ENCODE measurements at places on chromosomes 12 and 14. TPM values are rescaled to one million over a fixed set of nuclear protein-coding genes. Genes with fewer than 3 reads are reported as not detected.

Gene RNASE4
- total RNA-seq: 0.37 TPM

DNA sequence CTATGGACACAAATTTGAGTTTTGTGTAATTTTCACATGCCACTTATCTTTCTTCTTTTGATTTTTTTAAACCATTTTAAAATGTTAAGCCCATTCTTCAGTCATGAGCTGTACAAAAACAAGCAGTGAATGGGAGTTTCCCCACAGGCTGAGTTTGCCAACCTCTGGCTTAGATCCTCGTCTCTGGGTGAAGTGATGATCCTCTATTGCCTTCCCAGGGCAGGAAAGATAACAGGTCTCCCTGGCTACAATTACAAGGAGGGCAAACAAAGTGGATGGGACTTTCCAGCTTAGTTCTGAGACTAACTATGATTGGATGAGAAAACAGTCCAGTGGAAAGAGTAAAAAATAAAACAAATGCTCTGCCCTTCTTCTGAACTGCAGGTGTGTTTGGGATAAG is 203.7 kb downstream of the SPTSSA start:
- no peak overlapping the region for H3K27ac ChIP-seq
- no peaks in the 10 kb centered on the region for H3K36me3 ChIP-seq
- H3K4me3 ChIP-seq: no peak overlapping the region
- H3K27me3 ChIP-seq: peaks cover 8% of the 10 kb centered on the region
- no peak for DNase-seq

GRCh38 chr12:59041241-59042121 is 121.2 kb upstream of the LRIG3 start:
- no peak overlapping the region for H3K4me3 ChIP-seq
- H3K4me1 ChIP-seq: no peaks in the 10 kb centered on the region
- DNase-seq: no peak

DNA sequence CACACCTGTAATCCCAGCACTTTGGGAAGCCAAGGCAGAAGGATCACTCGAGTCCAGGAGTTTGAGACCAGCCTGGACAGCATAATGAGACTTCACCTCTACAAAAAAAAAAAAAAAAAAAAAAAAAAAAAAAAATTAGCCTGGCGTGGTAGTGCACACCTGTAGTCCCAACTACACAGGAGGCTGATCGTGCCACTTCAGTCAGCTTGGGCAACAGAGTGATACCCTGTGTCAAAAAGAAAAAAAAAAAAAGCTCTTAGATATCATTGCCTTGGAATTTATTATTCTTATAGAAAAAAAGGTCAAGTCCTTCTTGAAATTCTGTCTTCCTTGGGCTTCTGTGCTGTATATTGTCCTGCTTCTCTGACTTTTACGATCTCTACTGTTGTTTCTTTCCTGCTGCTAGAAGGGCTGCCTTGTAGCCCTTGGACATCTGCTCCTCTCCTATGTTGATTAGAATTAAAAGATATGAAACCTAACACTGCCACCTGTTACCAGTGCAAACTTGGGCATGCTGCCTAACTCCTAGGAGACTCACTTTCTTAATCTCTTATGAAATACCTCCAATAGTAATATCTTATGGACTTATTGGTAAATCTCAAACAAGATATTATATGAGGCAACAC is 5.7 kb downstream of the TMEM19 start:
- no peak for DNase-seq
- H3K27ac ChIP-seq: no peak overlapping the region
- peaks cover 4% of the 10 kb centered on the region for H3K36me3 ChIP-seq
- H3K27me3 ChIP-seq: no peaks in the 10 kb centered on the region
- peaks cover 15% of the 10 kb centered on the region for H3K4me1 ChIP-seq

Measured in activated CD4-positive, alpha-beta T cell treated with anti-CD3 and anti-CD28 coated beads for 36 hours (primary cell).